ENCODE measurements at places on chromosomes 1 and 21.
A peak's percentile ranks its signal among the peaks of the same experiment; 100 is the strongest.

DNA sequence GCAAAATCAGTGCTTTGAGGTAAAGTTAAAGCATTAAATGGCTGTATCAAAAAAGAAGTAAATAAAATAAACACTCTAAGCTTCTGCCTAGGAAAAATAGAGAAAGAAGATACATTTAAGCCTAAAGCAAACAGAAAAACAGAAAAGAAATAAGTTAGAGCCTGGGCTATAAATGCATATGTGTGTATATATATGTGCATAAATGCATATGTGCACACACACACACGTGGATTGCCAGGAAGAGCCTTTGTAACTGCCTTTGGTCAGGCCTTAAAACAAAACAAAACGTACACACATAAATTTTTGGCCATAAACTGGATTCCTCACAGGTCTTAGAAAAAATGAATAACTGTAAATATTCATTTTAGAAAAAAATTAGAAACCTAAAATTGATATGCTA, 925.8 kb downstream of the MRPL39 start:
- DNase-seq = no peak

DNA sequence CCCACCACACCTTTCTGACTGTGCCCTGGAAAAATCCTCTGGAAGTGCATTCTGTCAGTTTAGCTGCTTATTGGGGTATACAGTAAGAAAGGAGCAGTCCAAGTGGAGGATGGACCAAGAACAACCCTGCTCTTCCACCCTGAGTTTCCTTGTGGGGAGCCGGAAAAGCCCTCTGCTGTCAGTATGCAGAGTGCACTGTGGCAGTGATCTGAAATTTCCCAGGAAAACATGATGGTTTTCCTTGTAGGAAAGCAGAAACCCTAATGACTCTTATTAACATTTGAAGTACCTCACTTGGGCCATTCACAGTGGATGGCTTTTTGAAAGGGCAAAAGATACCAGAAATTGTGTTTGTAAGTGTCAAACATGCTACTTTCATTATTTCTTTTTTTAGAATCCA, 20.5 kb downstream of the ELAVL4 start:
- no peak for DNase-seq

DNA sequence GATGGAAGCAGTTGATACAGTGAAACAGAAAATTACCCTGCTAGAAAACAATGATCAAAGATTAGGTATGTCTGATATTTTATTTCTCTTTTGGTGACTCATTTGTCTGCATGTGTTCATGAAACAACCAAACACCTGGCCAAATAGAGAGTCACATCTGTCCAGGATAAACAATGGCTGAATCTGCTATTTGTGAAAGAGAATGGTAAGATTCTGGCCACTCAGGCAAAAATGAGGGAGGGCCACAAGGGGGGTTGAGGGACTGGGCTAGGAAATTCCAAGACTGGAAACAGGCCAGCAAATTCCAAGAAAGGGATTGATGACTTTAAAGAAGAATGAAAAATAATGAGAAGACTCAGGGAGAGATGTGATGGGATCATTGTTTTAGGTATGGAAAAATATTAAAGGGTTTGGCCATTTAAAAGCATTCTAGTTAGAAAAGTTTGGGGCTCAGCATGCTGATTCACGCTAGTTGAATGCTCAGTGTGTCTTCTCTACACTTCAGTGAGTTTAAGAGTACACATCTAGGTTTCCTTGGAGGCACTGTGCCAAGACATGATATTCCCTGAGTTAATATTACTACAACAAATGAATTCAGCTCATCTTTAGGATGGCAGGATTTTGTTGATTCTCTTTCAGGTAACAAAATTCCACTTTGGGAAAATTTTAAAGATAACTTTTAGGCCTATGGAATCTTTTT, 44.9 kb downstream of the TRAF5 start:
- DNase-seq = no peak

- DNase-seq = no peak
Observed at GRCh38 chr1:155003766-155004351, 1.3 kb downstream of the ZBTB7B start.

GRCh38 chr1:116663821-116664220, 3.7 kb downstream of the IGSF3 start:
- DNase-seq = no peak

DNA sequence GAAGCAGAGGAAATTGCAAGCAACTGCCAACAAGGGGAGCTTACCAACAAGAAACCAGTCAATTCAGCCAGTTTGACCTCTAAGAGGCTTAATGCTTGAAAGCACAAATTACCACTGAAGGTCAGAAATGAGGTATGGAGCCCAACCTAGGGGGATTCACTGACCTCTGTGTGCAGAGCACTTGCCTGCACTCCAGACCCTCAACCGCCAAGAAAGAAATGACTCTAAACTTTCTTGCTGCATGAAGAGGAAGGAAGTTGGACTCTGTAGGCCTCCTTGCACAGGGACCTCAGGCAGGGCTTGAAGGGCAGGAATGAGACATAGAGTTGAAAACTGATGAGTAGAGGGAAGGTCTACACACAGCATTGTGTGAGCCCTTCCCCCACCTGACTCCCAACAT, 10.0 kb downstream of the ARMH1 start:
- no peak for DNase-seq

DNA sequence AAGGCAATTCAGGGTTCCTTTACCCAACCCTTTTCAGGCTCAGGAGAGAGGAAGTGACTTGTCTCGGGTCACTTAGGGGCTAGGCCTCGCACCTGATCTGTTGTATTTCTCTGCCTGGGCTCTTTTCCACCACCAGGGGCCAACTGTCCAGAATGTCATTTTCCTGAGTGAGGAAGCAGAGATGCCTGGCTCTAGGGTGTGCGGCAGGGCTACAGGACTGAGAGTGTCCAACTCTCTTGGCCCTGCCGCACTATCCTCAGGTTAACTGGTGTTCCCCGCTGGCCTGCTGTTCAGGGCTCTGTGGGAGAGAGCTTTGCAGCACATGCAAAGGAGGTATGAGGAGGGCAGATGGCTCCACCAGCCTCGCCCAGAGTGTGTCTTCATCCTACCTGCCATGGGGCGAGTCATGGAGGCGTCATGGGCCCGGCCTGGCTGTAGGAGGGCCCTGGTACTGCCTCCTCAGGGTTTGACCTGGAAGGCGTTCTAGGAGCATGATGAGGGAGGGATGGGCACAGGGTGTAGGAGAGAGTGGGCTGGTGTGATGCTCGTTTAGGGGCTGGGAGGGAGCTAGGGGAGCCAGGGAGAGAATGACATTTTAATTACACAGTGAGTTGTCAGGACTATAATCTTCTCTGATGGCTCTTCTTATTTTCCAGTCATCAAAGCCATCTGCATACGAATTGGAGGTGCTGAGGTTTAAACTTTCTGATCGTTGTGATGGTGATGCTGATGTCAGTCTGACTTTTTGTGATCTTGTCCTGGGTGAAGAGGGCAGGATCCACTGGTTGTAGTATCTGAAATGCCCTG, 128.3 kb downstream of the NOS1AP start:
- DNase-seq = no peak

DNA sequence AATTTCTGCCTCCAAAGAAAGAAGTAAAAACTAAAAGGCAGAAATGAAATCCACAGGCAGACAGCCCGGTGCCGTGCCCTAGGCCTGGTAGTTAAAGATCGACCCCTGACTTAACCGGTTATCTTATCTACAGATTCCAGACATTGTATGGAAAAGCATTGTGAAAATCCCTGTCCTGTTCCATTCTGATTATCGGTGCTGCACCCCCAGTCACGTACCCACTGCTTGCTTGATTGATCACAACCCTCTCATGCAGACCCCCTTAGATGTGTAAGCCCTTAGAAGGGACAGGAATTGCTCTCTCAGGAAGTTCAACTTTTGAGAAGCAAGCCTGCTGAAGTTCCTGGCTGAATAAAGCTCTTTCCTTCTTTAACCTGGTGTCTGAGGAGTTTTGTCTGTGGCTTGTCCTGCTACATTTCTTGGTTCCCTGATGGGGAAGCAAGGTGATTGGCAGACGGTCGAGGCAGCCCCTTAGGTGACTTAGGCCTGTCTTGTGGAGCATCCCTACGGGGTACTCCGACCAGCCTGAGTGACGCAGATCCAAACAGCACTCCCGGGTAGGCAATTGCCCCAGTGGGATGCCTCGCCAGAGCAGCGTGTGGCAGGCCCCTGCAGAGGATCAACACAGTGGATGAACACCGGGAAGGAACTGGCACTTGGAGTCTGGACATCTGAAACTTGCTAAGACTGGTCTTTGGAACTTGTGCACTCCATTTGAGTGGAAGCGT, 111.2 kb upstream of the PPM1J start:
- DNase-seq = no peak

GRCh38 chr1:234656944-234657654, 47.1 kb upstream of the IRF2BP2 start:
- no peak for DNase-seq

- no peak for DNase-seq
Observed at GRCh38 chr1:81006502-81006901, 794.2 kb upstream of the ADGRL2 start.

- DNase-seq = no peak
Observed at GRCh38 chr1:41695118-41695745, 210.7 kb upstream of the EDN2 start.

- no peak for DNase-seq
Observed at GRCh38 chr1:215665215-215665614, 98.1 kb downstream of the KCTD3 start.

- DNase-seq = no peak
Observed at GRCh38 chr1:201191653-201192260, 1.1 kb downstream of the IGFN1 start.

GRCh38 chr21:43827015-43827611, 37.7 kb downstream of the RRP1 start:
- DNase-seq = no peak

- DNase-seq = no peak
Observed at GRCh38 chr1:4933232-4933631, 278.8 kb downstream of the AJAP1 start.

GRCh38 chr21:17050156-17050555, 462.7 kb upstream of the CXADR start:
- DNase-seq = no peak

GRCh38 chr1:170354690-170355089, 177.3 kb upstream of the GORAB start:
- DNase-seq = no peak

DNA sequence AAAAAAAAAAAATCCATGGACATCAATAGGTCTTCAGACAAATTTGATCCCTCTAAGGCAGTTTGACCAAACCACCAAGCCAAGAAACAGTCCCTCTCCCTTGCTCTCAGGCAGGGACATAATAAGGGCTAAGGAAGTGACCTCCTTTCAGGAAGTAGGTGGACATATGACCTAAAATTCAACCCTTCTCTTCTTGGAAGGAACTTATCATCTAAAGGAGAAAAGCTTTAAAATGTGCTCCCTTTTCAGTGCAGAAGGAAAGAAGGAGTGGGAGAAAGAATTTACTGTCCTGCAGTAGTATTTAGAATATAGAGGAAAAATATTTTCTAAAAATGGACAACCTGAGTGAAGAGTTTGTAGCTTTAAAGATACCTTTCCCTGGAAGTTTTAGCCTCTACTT, 118.1 kb downstream of the DTL start:
- DNase-seq = no peak

DNA sequence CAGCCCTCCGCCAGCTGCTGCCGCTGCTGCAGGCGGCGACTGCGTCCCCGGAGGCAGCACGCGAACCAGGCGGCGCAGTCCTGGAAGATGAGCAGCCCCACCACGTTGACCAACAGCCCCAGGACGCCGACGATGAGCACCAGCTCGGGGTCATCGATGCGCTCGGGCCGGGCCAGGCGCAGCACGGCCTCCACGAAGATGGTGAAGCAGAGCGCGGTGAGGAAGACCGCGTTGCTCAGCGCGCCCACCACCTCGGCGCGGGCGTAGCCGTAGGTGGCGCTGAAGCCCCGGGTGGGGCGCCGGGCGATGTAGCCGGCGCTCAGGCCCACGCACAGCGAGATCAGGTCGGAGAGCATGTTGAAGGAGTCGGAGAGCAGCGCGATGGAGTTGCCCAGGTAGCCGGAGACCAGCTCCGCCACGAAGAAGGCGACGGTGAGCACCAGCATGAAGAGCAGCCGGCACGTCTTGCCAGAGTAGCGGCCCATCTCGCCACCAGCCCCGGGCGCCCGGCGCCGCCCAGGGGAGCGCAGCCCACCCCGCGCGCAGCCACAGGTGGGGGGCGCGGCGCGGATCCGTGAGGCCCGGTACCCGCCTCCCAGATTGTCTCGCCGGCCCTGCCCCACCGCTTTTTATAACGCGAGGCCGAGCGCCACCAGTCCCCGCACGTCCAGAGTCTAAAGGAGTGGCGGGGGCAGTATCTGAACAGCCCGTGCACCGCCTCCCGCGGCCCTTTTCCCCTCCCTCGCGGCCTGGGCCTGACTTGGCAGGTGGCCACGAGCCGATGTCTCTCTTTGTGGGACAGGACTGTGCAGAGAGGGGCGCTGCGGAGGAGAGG, at the start of gene SLC30A10:
SLC30A10 (minus strand) TSS at position 602 of the 835 bp plus-strand sequence; CDS start at position 485, 117 bp downstream.
- no peak for DNase-seq

- DNase-seq = no peak
Observed at GRCh38 chr1:170020859-170021258, 53.6 kb downstream of the KIFAP3 start.

- no peak for DNase-seq
Observed at GRCh38 chr1:181101581-181102226, 13.2 kb downstream of the IER5 start.

- DNase-seq = no peak
Observed at GRCh38 chr1:41175546-41175945, 66.6 kb downstream of the SCMH1 start.

DNA sequence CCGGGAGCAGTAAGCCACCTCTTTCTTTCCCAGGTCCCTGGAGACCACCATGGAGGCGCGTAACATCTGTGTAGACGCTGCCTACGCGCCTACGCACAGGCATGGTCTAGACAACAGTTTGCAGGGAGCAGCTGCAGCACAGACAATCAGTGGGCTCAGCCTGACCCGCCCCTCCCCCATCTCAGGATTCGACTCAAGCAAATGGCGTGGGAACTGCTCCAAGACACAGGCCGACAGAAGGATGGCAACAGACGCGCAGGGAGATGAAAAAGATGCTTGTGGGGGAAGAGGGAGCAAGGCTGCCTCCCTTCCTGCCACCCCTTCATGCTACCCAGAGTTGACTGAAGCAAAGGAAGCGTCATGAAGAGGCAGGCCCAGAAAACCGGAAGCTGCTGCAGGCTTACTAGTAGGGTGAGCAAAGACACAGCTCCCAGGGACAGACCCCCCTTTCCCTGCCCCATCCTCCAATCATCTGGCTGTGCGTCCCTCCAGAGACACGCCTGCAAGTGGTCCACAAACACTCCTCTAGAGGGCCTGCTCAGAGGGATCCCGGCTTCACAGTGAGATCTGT, 19.5 kb downstream of the STK40 start:
- peak; percentile 75 for DNase-seq

DNA sequence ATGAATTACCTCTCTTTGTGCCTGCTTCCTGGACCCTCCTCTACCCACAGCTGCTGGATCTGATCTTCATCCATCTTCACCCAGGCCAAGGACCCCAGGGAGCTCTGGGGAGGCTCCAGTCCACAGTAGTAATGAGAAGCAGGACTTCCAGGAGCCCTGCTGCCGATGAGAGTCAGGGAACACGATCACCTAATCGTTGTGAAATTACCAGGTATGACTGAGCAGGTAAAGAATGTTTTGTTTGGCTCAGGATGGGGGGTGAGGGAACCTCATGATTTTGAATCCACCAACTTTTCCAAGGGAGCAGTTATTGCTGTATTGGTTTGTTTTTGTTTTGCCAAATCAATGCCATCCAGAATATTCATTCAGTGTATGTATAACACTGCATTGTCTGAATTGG, 454.0 kb downstream of the PLPP3 start:
- DNase-seq = no peak
